ENCODE measurements at places on chromosomes 12 and 14.

DNA sequence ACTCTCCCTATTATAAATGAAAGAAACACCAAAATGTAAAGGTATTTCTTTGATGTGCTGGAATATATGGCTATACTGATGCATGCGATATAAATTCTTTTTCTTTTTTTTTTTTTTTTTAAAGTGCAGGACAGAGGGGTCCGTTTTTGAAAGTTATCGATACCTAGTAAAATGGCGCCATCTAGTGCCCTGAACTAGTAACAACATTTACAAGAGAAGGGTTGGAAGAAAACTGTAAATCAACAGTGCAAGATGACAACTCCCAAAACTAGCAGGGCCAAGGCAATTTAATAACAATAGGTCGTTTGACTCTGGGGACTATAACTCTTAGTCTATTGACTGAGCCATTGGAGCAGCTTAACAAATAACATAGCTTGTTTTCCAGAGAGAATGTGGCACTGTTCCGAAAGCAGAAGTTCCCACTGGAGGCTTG lies 137.7 kb downstream of the SPTSSA start:
- DNase-seq: no peak

GRCh38 chr12:22255097-22255496 lies 79.4 kb downstream of the ST8SIA1 start:
- no peak for DNase-seq

DNA sequence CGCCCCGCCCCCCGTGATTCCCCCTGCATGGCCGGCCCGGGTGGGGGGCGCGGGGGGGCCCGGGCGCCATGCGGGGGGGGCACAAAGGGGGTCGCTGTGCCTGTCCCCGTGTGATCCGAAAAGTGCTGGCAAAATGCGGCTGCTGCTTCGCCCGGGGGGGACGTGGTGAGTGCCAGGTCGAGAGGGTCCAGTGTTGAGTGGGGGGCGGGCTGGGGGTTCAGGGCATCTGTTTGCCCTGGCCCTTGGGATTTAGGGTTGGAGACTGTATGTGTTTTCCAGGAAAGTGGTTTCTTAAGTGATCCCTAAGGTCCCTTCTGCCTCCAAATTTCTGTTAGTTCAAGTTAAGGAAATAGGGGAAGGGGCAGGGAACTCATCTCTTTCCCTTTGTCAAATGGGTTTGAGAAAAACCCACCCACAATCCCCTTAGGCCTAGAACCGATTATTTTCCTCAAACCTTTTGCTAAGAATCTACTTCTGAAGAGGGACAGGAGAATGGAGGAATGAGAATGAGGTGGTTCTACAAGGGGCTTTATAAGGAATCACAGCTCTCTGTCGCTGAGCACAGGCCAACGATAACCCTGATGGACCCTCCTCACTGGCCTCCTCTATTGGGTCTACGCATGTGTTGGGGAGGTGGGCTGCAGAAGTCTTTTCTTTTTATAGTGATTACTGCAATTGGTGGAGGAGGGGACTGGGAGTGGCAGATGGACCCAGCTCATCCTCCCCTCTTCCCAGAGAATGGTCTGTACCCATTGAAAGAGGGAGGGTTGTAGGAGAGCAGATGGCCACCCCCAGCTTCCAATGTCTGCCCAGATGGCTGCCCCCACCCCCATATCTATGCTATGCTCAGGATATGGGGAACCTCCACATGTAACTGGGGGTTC lies 834 bp downstream of the ARHGEF25 start:
- no peak for DNase-seq

DNA sequence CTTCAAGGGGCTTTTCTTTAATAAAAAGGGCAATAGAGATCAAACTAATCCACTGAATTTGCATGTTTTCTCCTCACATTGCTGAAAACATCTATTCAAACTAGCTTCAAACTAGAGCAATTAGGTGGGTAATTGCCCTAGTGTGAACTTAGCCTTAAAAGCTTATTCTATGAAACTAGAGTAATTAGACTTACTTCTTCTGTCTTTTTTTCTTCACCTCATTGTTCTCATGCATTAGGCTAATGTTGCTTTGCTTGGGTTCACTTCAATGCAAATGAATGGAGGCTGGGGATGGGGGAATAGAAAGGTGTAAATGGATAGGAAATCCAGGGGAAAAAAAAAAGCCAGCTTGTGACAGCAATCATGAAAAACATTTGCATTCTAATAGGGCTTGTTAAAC lies 414.8 kb upstream of the LMO3 start:
- DNase-seq: no peak

DNA sequence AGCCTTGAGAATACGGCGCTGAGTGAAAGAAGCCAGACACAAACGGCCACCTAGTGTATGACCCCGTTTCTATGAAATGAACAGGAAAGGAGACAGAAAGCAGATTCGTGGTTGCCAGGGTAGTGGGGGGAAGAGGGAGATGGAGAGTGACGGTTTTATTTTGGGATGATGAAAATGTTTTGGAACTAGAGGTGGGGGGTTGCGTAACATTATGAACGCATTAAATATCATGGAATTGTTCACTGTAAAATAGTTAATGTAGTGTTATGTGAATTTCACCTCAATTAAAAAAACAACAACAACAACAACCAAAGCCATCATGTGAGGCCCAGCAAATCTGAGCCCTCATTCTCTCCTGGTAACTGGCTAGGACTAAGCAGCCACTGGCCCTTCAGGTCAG lies 3.3 kb upstream of the PIWIL1 start:
- no peak for DNase-seq

GRCh38 chr12:7747246-7747645 lies at the start of gene CLEC4C:
TSS of gene CLEC4C (minus strand) at chr12:7747375. CDS start at chr12:7747348, 27 bp downstream.
- no peak for DNase-seq

DNA sequence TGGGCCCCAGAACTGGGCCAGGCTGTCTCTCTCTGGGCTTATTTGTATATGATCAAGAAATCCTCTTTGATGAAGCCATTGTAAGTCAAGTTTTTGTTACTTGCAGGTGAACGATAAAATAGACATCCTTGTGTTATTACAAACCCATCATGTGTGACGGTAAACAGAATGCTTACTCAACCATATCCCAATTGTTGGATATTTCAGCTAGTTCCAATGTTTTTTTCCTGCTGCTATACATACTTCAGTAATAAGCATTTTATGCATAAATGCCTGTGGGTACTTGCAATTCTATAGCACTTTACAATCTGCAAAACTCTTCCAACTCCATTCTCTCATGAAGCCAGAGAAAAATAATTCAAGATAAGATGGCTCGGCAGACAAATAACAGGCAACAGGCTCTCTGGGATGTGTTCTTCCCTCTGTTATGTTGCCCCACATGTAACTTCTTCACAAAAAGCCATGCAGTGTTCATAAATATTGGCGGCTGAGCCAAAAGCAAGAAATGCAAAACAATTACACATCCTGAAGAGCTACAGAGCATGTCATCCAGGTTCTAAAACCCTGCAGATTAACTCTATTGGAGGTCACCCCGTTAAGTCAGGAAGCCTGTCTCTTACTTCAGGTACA lies 69.5 kb downstream of the CLMN start:
- DNase-seq: no peak

Measured in GM12892 (cell line).